ENCODE measurements at places on chromosomes 5 and 9.
A peak's percentile ranks its signal among the peaks of the same experiment; 100 is the strongest.

GRCh38 chr9:114483499-114483898 is 21.8 kb downstream of the WHRN start:
- no peak for DNase-seq

GRCh38 chr5:141534492-141535213 is 45.8 kb downstream of the PCDHGC5 start:
- no peak for DNase-seq

GRCh38 chr9:106752581-106752980 is 110.4 kb upstream of the ZNF462 start:
- DNase-seq, result no peak

- DNase-seq, result no peak
Measured at GRCh38 chr5:58018016-58018415, 441.9 kb downstream of the PLK2 start.

GRCh38 chr9:29751226-29751625 is 2177.9 kb upstream of the C9orf72 start:
- DNase-seq, result no peak

- no peak for DNase-seq
Measured at GRCh38 chr5:103444333-103445038, 118.1 kb downstream of the NUDT12 start.

DNA sequence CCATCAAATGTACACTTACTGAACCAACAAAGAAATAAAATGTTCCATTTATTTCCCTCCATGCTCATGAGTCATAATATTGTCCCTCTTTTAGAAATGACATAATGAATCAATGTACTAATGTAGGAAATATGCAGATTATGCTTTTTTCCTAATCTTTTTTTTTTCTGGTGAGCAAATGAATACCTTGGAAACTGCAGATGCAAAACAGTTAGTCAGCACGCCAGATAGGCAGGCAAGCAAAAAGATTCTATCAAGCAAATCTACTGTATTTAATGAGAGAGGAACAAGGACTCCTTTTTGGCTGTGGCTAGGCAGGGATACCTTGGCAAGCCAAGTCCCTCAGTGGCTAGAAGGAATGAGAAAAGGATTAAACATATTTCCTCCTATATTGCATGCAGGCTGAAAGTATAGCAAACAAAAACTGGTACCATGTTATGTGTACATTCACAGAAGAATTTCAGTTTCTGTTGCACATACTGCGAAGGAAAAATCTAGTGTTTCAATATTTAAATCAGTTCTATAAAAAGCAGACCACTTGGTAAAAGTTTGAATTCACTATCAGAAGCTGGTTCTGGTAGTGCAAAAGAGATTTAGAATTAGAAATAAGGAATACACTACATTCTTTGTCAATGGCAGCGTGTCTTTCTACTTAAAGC is 605.4 kb downstream of the TLE1 start:
- no peak for DNase-seq

GRCh38 chr9:83986765-83987401 is 6.3 kb downstream of the RMI1 start:
- no peak for DNase-seq

DNA sequence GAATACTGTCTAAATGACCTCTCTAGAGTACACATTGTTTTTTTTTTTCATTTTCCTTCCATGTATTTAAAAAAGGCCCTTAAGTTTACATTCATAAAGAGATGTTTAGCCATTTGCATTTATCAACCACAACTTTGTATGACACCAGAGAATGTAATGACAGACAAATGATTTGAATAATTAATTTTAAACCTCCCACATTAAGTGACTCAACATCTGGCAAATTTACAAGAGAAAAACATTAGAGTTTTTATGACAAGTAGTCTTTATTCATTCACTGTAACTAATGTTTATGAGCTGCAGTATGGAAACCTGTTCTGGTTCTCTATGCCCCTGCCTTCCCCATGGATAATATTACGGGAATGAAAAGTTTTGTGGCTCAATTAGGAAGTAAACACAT is 1093.8 kb upstream of the CDH9 start:
- no peak for DNase-seq

DNA sequence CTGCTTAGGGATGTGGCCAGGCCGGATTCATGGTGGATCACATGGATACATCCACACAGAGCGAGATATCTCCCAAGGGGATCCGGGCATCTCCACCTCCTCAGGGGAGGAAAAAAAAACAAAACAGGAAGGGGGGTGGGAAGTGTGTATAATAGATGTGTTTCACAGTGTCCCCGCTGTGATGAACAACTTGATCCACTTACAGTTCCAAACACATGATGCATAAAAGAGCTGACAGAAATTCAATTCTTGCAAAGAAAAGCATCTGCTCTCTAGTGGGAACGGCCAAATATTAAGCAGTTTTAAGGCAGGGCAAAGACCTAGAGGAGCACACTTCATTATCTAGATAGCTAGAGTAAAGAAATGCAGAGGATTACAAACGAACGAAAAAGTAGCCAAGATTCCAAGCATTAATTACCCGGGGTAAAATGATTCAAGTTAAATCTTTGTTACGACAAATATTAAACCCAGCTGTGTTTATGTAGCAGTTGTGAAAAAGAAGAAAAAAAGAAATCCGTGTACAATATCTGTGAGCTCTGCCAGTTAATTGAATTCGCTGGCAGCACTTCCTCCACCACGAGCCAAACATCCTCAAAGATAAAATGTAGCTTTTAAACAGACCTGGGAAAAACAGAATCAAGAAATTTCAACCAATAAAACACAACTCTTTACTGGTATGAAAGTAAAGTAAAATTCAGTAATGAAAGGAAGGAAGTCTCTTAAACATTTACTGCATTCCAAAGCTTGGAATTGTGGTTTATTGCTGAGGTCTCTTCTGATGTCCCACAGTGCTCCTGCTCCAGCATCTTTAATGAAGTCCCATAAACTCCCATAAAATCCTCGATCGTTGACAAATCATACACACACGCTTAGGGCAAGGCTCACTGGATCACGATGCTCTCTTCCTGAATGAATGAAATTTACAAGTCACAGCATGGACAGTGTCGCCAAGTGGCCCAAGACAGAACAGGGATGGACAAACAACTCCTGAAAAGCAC is 213.0 kb downstream of the CRB2 start:
- no peak for DNase-seq

GRCh38 chr9:120892748-120893610 is 16.0 kb upstream of the PHF19 start:
- DNase-seq, result peak; percentile 98

DNA sequence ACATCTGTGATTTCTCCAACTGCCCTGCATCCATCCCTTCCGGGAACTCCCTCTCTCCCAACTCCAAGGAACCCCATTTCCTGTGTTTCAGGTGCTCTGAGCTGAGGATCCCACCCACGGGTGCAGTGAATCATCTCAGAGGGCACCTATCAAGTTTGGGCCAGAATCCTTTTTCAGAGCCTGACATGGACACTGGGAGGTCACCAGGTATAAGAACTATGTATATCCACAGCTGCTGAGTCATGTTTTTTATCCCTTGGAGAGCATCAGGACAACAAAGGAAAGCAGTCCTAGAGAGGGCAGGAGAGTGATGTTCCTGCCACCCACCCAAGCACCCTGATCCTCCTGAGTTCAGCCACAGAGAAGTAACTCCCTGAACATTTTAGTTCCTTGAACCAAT is 3.8 kb downstream of the MED27 start:
- no peak for DNase-seq

DNA sequence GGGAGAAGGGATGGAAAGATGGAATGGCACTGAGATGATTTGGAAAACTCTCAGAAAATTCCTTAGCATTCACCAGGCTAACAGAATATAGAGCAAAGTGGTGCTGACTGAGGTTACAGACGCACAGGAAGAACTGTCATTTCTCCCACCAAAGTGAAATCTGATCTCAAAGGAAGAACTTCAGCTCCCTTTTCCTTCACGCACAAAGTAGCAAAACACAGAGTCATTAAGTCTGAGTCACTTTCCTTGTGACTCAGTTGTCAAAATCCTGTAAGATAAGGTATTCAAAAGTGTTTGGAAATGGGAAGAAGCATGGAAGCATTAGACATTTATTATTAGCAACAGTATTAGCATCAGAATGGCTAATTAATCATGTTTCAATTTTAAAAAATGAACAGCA is 11.7 kb downstream of the MPDZ start:
- DNase-seq, result no peak

DNA sequence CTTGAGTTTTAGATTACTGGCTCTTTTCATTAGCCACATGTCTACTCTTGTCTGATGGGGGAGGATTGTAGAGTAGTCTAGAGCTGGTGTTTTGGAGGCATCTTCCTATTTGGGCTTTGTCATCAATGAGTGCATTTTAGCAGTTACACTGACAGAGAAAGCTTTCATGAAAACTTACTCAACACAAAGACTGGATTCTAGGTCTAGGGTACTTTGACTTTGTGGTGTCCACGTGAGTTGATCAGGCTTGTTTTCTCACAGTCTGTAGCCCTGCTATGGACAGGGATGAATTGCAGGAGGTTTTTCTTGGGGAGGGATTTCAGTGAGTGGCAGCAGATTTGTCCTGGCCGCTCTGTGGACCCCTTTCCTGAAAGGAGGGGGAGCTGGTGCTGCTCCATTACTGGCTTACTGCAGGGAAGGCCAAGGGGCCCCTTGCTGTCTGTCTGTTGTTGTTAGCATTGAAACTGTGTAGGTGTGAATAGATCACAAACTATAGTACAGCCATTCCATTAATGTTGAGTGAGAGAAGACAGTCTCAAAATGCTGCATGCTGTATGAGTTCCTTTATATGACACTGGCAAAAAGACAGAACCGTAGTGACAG is 6.6 kb downstream of the TRIO start:
- no peak for DNase-seq

DNA sequence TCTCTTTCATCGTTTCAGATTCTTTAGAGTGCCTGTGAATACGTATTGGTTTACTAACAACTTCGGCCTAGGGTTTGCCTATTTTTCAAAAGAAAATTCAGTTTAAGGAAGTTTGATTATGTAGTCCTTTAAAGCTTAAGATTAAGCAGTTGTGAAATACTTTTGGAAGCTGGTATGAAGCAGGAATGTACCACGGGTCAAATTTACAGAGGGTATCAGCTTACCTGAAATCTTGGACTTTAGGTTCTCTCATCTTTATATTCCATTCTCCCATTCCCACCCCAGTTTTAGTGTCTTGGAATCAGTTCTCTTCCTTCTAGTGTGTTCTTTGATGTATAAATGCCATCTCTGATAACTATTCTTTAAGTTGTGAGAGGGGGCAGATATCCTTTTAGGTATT is 53.2 kb downstream of the IQGAP2 start:
- DNase-seq, result no peak

GRCh38 chr5:51345106-51345505 is 38.1 kb upstream of the ISL1 start:
- no peak for DNase-seq

DNA sequence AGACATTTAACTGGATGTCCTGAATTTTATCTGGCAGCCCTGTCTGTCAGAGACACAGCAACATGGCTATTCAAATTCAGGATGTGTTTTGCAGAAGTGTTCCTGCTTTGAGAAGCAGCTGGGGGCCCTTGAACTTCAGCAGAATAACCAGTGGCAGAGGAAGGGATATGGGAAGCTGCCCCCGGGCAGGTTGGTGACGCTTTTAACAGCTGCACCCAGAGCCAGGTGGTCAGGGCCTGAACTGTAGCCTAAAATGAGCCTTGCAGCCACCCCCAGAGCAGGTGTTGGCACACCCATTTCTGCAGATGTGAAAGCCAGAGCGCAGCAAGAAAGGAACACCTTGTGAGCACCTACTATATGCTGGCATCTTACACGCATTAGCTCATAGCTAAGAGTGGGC is 128.7 kb upstream of the BOD1 start:
- DNase-seq, result no peak

DNA sequence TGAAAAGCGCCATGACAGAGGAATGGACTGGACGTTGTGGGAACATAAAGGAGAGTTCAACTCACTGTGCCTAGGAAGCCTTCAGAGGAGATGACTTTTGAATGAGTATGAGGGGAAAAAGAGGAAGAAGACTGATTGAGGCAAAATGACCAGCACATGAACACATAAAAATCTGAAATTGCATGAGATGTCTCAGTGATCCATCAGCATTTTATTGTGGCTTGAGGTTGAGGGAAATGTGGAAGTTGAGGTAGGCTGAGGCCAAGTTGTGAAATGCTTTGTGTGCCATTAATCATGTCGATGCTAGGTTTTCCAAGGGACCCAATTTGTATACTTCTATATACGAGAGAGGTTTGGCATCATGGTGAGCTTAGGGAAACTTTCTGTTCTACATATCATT is 140.9 kb upstream of the TLX3 start:
- DNase-seq, result no peak

DNA sequence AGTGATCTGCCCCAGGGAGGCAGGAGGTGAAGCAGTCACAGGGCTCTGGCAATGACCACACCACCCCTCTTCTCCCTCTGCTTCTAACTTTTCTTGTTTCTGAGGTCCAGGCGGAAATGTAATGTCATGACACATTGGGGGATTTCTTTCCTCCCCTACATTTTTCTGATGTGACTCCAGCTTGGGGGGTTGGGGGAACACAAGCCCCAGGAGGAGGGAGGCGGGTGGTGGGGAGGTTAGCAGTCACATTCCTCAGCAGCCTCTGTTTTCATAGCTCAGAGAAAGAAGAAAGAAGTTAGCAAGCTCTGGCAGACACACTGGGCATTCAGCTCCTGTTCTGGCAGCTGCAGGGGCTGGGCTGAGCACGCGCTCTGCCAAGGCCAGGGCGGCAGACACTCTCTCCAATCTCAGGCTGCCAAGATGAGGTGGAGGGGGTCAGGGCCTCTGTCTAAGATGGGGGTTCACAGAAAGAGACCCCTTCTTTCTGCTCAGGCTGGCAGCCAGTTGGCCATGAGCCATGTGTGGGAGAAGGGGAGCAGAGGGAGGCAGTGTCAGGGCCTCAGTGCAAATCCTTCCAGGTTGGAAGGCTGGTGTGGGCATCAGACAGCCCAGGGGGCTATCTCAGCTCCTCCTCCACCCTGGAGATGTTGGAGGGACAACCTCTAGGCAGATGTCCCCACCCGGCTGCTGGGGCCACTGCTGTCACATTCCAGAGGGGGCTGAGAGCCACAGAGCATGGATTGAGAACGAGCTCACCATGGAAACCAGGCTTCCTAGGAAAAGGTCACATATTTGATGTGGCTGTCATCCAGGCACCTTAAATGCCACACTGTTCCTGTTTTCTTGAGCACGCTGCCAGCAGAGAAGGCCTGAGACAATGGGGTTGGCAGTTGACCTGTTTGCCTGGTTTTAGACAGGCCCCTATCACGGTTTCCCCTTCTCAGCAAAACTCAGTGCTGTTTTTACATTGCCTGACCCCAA is 20.1 kb upstream of the PFDN1 start:
- DNase-seq, result no peak

DNA sequence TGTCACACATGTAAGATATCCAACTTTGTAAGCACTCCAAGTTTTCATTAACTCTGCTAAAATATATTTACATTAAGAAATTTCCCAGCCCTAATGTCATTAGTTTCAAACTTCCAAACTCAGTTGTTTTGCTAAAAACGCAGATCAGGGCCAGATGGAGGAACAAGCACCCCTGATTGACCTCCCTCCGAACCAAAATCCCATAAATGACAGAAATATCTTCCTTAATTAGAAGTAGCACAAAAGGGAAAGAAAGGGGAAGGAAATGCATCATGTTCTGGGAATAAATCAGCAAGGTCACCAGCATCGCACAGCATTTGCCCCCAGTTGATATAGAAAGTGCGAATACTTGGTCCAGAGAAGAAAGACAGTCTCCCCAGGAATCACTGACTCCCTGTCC is 61.4 kb upstream of the RUFY1 start:
- no peak for DNase-seq
